HEK293T (cell line): ENCODE measurements at places on chromosomes 11 and 22.

DNA sequence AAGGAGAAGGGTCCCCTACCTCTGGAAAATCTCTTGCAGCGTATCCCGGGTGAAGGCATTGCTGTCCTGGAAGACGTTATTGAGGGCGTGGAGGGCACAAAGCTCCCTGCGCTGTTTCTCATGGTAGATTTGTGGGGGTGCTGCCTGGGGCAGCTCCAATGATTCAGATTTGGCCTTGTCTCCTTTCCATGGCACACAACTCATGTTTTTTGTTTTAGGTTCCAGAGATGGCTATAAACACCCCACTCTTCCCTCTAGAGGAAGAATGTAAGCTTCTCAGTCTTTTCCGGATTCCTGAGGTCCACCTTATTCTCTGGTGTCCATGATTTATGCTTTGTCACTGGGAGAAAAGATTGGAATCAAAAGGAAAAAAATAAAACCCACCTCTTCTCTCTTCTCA lies 959 bp downstream of the JOSD1 start:
- no peak for DNase-seq

- DNase-seq = peak; percentile 42
These were observed 78.4 kb downstream of the XRRA1 start for GRCh38 chr11:74870485-74870884.

DNA sequence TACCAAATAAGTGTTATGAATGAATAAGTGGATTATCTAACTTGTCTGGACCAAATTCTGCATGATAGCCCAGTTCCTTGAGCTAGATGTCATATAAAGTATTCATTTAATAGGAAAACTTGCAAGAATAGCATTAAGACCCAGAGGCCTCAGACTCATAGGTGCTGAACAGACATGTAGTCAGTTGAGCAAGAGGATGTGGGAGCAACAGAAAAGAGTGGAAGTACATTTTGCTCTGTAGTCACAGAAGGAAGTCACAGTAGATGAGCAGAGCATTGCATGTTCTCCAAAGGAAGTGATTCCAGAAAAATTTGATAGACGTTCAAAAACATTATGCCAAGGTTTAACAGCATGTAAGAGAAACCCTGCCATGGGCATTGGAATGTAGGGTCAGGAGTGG lies 9.5 kb downstream of the HOATZ start:
- no peak for DNase-seq

DNA sequence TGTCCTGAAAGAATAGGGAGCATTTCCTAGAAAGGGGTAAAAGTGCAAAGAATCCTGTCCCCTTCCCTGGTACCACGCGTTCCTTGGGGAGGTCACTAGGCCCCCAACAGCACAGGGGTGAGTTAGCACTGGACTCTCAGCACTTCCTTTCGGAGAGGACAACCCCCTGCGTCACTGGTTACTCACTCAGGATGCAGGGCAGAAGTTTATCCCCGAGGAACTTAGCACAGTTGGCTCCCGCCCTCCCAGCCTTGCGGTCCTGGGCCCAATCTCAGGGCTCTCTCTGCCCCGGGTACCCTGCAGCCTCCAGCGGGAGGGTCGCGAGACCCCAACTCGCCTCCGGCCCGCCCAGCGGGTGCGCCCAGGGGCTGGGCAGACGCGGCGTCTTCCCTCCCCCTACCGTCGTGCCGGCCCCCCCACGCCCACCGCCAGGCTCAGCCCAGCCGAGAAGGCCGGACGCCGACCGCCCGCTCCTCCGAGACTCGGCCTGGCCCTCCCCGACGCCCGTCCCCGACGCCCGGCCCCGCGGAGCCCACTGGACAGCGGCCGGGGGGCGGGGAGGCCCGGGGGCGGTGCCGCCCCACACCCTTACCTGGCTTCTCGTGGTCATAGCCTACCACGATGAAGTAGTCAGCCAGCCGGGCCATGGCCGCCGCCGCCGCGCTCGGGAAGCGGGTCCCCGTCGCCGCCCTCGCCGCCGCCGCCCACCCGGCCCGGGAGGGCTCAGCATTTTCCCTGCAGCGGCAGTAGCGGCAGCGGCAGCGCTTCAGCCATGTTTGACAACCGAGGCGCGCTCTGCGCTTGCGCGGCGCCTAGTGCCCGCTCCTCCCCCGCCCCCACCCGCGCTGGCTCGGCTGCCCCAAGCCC lies at the start of gene SBF2:
SBF2 (minus strand) TSS at position 797 of the 867 bp plus-strand sequence; CDS start at position 647, 150 bp downstream.
- peak; percentile 85 for DNase-seq

DNA sequence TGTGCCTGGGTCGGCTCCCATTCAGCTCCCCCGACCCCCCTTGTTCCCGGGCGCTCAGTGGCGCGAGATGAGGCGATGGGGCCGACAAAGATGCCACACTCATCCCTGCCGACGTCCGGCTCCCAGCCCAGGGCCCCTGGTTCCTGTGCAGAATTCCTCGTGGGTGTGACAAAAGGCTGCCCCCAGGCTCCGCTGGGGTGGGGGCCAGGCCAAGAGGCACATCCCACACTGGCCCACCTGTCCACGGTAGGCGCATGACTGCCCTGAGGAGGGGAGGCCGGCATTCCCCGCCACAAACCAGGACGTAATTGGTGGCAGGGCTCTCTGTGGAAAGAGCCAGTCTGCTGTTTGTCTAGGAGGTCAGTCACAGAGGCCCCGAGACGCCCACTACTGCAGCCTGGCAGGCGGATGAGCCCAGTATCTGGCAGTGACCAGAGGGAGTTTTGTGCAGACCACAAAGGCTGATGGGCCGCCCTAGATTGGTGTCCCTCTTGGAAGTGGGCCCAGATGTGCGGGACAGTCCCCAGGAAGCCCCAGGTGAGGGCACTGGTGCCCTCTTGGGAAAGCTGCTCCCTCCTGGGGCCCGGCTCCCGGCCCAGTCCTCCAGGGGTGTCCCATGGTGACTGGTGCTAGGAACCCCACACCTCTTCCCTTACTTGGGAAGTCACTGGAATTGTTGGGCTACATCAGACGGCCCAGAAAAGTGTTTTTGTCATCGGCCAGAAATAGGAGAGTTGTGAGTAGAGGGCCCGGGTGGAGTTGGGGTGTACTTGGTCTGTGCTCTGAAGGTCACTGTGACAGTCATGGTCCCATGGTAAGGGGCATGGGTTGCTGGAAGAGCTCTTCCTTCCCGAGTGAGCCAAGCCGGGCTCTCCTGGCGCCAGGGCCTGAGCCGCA lies 5.8 kb downstream of the CCND1 start:
- DNase-seq = no peak

- DNase-seq = no peak
These were observed 571.8 kb downstream of the OPCML start for GRCh38 chr11:132960273-132961078.

DNA sequence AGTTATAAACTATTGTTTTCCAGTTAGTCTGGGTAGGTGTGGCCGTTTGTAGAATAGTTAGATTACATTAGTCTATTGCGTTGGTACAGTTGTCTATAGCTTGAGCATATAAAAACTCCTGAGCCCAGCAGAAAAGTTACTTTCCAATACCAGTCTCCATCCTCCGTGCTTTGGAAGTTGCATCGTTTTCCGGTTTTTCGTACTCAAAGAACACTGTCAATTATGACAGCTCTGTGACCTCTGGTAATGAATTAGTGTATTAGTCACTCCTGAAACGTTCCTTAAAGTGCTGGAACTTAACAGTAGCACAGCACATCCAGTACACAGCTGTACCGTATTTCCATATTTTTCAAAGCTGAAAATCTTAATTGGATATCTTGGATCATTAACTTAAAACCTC lies 808 bp upstream of the MSANTD2 start:
- DNase-seq = no peak

DNA sequence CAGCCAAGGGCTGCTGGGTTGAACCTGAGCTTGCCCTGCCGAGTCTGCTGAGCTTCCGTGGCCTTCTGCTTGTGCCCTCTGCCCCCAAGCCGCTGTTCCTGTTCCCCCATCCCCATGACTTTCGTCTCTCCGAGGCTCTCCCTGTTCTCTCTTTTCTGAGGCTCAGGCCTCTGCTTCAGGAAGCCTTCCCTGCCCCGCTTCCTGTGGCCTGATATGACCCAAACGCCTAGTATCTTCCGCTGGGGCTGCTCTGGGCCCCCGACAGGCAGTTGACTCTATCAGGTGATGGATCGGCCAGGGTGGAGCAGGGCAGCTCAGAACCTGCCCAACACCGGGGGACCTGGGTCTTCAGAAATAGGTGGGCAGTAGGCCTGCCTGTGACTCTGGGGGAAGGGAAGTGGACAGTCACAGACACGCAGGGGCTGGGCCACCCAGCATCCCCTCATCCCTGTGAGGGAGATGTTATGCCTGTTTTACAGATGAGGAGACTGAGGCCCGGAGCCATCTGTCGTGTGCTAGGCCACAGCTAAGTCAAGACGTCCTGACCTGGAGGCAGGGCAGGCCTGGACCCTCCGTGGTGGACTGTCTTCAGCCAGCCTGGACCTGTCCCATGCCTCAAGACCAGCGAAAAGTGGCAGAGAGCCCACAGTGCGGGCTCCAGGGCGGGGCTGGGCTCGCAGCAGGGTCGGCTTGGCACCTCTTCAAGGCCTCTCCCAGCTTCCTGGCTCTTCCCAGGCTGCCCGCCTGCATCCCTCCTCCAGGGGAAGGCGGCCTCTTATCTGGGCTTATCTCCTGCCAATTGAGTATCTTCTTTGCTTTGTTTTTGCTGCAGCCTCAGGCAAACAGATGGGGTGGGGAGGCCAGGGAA lies 16.2 kb downstream of the BAD start:
- no peak for DNase-seq

DNA sequence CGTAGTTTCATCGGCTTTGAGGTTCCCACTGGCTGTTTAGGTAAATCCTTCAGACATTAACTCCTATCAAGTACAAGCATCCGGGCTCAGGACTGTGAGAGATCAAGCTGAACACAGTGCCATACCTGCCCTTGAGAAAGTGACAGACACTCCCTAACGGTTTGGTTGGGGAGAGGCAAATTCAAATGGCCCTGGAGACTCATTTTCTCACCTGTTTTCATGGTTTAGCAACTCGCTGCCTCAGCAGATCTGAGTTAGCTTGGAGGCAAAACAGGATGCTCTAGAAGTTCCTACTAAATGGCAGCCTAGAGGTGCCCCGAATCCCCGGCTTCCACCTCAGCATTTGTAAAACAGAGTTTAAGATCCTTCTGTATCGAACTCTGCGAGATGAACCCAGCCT lies 3.6 kb upstream of the FBXO3 start:
- no peak for DNase-seq

- DNase-seq = no peak
These were observed at the start of gene DGCR6 for GRCh38 chr22:18905540-18906409. Gene DGCR6 (plus strand): TSS chr22:18906320. CDS start chr22:18906375, 55 bp downstream.

DNA sequence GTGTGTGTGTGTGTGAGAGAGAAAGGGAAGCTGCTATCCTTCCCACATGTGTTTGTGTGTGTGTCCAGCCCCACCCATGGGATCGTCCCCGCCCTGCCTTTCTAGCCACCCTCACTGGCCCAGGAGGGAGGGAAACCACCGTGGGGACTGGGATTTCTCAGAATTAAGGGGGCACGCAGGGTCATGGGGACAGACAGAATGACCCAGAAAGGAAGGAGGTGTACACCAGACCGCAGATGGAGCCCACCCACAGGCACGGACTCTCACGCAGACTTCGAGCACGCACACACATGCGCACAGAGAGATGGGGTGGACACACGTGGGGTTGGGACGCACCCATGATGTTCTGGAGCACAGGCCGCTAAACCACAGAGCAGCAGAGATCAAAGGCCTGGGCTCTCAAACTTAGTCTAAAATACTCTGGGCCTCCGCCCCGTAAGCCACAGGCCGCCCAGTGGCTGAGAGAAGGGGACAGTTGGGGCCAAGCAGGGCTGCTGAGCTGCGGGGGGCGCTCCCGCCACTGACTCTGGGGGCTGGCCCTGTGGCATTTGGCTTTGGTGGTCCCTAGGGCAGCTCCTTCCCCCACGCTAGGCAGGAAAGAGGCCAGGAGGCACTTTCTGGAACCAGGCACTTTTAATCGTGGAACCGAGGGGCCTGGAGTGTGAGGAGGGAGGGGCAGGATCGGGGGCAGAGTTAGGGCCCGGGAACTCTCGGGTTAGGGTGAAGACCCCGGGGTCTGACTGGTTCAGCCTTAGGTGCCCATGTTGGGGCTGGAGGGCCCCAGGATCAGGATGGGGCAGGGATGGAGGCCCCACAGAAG lies 1.5 kb downstream of the IFITM5 start:
- no peak for DNase-seq

- no peak for DNase-seq
These were observed 73.3 kb downstream of the FAM76B start for GRCh38 chr11:95716266-95716665.

DNA sequence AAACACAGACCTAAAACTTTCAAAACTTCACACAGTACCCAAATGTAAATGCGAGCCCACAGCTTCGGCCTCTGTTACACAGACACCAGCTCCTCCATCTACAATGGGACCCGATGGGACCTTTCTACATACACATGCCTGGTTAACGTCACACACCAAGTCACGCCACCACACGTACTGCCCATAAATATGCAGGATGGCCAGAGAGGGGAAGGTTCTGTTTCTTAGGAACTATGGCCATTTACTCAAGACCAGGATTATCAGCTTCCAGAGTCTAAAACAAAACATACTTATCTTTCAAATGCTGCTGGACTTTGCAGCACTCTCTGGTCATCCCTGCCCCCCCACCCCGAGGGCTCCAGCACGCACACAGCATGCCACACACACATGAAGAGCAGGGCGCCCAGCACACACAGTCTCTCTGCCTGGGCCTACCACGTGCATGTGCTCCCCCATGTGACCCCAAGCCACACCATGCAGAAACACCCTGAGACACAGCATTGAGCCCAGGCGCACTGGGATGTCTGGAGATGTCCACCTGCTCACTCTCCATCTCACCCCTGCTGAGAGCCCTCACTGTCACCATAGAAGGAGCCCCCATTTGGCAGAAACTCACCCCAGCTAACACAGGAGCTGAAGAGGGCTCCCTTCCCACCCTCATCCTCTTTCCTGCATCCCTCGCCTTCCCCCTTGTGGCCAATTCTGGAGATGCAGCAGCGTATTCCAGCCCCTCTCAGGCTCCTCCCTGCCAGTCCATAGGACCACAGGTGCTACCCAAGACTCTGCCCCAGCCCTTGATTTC lies 61.8 kb downstream of the SLC22A12 start:
- DNase-seq = peak; percentile 87

DNA sequence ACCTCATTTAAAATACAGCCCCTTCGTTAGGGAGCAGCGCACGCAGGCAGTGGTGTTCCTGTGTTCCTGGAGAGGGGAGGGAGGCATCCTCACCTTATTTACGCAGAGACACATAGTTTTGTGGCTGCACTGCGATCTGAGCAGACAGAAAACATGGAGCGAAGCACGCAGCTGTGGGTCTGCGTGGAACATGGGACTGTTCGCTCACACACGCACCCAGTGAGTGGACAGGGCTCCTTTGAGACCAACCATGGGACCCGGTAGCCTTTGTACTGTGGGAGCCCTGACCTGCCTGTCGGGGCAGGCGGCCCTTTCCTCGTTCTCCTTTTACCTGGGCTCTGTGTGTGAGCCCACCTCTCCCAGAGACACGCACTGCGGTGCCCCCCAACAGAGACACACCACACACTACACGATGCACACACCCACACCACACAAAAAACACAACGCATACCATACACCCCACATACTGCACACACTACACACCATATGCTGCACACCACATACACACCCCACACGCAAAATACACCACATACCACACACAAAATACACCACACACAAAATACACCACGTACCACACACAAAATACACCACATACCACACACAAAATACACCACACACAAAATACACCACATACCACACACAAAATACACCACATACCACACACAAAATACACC lies 1245.7 kb downstream of the BRD1 start:
- no peak for DNase-seq

- DNase-seq = no peak
These were observed 4.7 kb downstream of the RTCB start for GRCh38 chr22:32407312-32407711.
